ENCODE measurements at places on chromosomes 12 and 14.
A peak's percentile ranks its signal among the peaks of the same experiment; 100 is the strongest.

DNA sequence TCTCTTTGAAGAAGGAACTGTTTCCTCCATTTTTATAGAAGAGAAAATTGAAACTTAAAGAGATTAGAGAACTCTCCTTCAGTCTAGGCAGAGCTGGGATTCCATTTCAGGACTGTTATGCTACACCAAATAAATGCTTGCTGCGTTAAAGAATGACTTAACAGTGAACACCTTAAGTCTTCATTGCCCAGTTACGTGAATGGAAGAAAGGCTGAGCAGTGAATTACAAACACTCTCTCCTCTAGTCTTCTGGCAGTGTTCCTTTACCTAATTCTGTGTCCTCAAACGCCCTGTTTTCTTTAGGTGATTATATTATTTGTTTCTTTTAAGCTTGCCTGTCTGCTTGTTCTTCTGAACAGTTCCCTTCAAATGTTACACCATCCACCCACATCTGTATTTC lies 59.7 kb downstream of the RCOR1 start:
- DNase-seq = no peak

- DNase-seq = no peak
Observed at GRCh38 chr12:108800591-108800990, 56.8 kb downstream of the SSH1 start.

- DNase-seq = no peak
Observed at GRCh38 chr14:30518867-30519560, 39.9 kb upstream of the G2E3 start.

DNA sequence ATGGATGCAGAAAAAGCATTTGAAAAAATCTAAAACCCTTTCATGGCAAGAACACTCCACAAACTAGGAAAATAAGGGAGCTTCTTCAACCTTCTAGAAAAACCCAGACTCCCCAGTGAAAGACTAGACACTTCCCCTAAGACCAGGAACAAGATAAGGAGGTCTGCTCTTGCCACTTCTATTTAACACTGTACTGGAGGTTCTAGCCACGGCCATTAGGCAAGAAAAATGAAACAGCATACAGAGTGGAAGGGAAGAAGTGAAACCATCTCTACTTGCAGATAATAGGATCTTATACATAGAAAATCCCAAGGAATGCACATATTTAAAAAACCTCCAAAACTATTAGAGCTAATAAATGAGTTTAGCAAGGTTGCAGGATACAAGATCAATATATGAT lies 42.3 kb downstream of the CHGA start:
- no peak for DNase-seq

GRCh38 chr14:76920331-76921087 lies 94.3 kb downstream of the LRRC74A start:
- no peak for DNase-seq

DNA sequence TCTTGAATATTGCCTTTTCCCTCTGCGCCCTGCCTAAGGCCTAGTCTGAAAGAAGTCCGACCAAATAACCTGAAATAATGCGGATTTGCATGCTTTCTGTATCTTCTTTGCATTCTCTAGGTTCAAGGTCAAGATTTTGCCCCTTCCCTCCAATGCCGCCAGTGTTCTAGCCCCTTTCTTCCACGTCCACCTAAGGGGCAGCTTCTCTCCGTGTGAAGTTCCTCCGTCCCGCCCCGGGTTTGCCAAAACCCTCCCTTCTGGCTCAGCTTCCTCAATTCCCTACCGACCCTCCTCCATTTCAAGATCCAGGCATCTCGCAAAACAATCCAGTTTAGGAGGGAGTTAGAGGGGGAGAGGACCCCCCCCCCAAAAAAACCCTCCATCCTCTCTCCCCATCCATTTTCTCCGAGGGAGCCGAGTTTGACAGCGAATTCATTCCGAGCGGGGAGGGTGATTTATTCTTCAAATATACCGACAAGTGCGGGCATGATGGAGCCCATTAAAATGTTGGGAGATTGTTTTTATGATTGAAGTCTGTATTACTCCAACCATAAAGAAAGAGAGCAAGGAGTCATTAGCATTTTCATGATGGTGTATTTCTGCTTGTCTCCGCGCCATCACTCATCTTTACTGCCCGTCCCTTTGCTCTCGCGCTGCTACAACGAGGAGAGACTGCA lies 20.9 kb upstream of the ATP5MC2 start:
- no peak for DNase-seq

DNA sequence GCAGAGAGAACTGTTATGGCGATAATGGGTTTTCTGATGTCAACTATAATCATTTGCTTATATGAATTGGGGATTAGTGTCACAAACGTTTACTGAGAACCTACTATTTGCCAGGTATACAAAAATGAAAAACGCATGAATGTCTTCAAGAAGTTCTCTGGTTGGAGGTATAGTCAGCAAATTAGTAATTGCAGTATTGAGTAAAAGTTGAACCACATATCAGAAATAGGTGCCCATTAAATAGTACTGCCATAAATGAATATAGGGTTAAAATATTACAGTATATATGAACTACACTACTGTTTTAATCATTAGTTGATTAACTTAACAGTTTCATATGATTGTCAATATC lies 60.0 kb downstream of the PTPRB start:
- DNase-seq = no peak

GRCh38 chr12:49882851-49883464 lies 20.7 kb downstream of the FAIM2 start:
- no peak for DNase-seq

DNA sequence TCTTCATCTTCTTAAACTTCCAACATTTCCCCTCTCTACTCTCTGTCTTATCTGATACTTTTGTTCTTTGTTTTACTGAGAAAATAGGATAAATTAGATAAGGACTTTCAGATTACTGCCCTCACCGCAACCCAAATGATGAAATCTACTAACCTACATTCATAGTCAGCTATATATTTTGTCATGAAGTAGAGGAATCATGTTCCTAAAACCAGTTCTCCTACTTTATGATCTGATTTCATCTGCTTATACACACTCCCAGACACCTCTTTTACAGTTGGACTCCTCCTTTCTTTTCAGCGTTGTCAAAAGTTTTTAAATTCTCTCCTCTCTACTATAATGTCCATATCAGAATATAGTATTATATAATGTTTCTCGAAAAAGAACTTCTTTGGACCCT lies 29.7 kb downstream of the MGAT4C start:
- DNase-seq = no peak

GRCh38 chr12:53051058-53051880 lies 1.4 kb downstream of the TNS2 start:
- no peak for DNase-seq

DNA sequence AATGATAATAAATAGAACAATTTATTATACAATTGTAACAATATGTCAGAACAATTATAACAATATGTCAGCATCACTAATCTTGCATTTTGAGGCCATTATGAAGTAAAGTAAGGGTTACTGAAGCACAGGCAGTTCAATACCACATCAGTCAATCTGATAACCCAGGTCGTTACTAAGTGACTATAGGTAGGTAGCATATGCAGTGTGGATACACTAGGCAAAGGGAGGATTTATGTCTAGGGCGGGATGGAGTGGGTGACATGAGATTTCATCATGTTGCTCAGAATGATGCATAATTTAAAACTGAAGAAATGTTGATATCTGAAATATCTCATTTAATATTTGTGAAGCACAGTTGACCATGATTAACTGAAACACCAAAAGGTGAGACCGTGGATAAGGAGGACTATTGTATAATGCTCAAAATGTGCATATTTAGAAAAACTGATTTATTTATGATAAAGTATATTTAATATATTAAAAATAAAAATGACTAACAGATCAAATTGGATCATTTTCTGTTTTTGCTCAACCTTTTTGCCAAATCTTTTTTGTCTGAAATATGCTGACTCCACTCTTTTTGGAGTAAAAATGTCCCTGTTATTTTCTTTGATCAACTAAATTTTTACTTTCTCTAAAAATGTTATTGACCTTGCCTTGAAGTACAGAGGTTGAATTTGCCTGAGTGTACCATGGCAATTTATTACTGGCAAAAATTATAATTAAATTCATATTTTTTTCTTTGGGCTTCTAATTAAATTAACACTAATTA lies 1189.4 kb upstream of the USP15 start:
- DNase-seq = no peak

GRCh38 chr14:67483579-67484285 lies 4.8 kb downstream of the TMEM229B start:
- DNase-seq = no peak

GRCh38 chr14:56514663-56515371 lies 64.8 kb upstream of the TMEM260 start:
- no peak for DNase-seq

DNA sequence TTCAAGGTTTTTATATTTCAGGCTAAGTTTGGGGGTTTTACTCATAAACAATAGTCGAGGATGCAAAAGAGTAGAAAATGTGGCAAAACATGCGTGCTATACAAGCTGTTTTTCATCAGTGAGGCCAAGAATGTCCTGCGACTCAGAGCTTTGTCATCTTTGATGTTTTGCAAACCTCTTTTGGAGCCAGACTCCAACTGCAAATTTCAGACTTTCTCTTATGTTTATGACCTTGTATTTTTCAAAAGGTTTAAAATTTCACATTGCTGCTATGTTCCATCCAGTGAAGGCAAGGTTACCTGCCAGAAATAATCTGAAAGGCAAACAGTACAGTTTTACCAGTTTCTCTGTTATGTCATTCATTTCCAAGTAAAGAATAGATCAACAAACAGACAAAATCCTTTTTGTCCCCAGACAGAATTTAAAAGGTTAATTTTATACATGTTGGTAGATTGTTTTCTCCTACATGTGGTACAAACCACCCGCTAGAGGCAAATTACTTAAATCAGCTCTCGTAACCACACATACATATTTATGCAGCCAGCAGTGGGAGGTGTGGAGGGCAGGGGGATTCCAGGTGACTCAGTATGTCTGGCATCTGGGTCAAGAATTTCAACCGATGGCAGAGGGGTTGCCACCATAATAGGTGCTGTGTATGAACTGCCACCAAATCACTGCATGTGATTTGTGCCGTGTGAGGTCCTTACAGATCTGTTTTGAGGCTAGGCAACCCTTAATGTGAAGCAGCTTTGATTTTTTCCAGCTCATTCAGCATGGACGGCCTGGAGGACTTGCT lies 119.8 kb upstream of the CPM start:
- DNase-seq = peak; percentile 38

- DNase-seq = no peak
Observed at GRCh38 chr12:133233006-133233405, 2.7 kb downstream of the ANHX start.

DNA sequence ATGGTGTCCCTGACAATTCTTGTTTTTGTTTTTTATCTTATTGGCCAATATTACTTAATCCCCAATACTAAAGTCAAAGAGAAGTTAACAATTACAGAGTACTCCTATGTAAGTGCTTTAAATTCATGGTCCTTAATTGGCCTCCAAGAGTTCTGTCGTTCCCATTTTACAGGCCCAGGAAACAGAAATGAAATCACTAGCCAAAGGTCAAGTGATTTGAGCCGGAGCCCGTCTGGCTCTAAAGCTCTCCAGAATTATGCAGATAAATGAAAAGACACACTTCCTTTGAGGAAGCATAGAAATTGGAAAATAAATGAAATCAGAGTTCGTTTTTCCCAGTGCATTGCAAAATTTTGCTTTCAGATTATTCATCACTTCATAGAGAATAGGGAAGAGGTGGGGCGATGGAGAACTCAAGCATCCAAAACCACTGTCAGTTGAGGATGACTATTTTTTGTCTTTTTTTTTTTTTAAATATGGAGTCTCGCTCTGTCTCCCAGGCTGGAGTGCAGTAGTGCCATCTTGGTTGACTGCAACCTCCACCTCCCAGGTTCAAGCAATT lies 78.5 kb downstream of the MAP1LC3B2 start:
- no peak for DNase-seq

GRCh38 chr12:27937768-27938167 lies 34.8 kb downstream of the PTHLH start:
- DNase-seq = no peak

DNA sequence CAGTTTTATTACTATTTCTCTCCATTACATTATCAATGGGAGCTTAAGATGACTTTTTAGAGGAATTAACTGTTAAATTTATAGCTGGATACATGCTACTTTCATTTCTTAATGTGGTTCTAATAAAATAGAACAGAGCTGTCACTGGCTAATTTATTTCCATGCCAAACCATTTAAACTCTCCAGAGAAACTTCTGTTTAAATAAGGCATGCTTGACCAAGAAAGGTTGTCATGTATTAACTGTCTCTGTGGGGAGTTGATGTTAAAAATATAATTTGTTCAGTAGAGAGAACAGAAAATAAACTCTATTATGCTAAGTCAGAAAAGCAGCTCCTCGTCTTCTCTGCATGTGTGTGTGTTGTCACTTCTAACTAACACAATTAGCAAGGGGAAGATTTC lies 447.4 kb downstream of the SLC16A7 start:
- no peak for DNase-seq

GRCh38 chr12:104707194-104707593 lies 250.4 kb downstream of the CHST11 start:
- no peak for DNase-seq

- no peak for DNase-seq
Observed at GRCh38 chr14:44372807-44373489, 134.1 kb downstream of the FSCB start.

DNA sequence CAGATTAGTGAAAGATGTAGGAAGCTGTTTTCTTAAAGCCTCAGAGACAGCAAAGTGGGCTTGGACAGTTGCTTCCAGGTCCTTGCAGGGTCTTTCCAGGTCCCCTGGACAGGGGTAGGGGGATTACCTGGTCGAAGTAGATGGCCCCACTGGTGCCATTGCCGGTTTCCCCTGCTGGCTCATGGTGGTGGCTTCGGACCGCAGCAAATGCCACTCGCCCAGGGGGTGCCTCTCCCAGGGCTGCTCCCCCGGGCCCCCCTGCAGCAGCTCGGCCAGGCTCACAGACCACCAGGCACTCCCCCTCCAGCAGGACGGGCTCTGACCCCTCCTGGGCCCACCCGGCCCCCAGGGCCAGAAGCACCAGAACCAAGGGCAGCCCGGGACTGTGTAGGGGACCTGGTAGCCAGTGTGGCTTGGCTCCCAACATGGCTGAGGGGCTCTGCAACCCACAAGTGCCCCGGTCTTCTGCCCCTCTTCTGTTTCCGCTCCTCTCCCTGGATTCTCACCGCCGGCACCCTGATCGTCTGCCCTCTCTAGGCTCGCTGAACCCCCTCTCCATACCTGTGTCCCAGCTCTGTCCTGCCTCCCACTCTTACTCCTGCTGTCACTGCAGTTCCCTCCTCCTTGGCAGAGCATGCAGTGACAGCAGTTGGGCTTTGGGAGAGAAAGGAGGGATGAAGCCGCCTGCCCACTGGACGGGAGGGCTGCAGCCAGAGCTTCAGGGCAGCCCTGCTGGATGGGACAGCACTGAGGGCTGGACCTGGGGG lies 657 bp downstream of the CBLN3 start:
- DNase-seq = no peak

GRCh38 chr12:46459861-46460545 lies 87.4 kb upstream of the SLC38A2 start:
- DNase-seq = no peak

GRCh38 chr14:30330033-30330432 lies 228.9 kb upstream of the G2E3 start:
- no peak for DNase-seq

DNA sequence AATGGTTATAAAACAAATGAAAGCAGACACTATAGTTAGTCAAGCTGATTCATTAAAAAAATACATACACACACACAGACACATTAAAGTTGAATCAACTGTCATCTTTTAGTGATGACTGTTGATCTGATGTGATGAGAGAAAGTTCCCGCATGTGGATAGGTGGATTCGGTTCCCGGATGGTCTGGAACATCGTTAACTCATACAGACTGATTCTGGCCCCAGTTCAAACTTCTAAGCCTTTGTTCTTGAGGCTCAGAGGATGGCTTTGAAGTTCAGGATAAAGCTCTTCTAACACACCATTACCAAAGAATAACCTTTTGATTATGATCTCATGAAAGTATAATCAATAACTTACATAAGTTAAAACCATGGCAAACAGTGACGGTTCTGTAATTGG lies 27.5 kb downstream of the WIF1 start:
- DNase-seq = no peak

Data from activated T-cell treated with anti-CD3 and anti-CD28 coated beads for 48 hours (primary cell).